ENCODE measurements at places on chromosomes 2 and 18.

DNA sequence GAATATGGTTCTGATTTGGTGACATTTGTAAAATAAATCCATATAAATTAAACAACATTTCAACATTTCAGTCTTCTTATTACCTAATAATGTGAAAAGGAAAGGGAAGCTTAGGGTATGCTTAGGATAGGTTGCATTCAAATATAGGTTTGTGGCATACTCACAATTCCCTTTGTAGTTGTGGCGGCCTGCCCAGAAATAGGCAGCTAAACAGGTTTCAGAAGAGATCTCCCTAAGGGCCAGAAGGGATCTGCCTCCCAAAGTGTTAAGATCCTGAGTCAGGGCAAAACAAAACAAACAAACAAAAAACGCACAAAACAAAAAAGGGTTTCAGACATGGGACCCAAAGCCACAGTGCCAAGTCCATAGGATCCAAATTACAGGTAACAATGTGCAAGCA, 41.4 kb upstream of the TCF7L1 start:
- DNase-seq, result no peak

GRCh38 chr18:58363767-58364540, 264.9 kb downstream of the ALPK2 start:
- no peak for DNase-seq

DNA sequence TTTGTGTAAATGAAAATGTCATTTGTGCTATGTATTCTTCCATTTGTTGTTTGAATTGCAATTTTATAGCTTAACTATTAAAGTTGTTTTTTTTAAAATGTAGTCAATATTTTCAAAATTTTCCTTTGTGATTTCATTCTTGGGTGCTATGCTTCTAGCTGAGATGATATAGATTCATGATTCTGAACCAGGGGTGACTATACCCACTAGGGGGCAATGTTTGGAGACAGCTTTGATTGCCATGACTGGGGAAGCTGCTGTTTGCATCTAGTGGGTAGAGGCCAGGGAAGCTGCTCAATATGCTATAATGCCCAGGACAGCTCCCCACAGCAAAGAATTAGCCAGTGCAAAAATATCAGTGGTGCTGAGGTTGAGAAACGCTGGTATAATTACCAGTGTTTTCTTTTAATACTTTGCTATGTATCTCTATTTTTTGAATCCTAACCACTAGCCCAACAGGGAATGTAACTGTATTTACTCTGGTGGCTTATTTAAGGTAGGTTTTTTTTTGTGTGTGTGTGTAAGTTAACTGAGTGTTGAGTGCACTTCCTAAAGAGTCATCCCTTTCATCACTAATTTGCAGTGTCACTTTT, 99.7 kb downstream of the MEP1B start:
- DNase-seq, result peak; percentile 49

GRCh38 chr2:190090148-190090547, 27.6 kb upstream of the MSTN start:
- no peak for DNase-seq

DNA sequence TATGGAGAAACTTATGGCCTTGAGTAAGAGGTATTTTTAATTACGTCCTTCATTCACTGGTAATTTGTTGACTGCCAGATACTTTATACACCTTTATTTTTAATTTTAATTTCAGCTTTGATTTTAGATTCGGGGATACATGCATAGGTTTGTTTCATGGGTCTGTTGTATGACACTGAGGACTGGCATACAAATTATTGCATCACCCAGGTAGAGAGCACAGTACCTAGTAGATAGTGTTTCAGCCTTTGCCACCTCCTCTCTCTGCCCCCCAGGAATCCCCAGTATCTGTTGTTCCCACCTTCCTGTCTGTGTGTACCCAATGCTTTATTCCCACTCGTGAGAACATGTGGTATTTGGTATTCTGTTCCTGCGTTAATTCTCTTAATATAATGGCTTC, 137.9 kb downstream of the RTN4 start:
- DNase-seq, result no peak

DNA sequence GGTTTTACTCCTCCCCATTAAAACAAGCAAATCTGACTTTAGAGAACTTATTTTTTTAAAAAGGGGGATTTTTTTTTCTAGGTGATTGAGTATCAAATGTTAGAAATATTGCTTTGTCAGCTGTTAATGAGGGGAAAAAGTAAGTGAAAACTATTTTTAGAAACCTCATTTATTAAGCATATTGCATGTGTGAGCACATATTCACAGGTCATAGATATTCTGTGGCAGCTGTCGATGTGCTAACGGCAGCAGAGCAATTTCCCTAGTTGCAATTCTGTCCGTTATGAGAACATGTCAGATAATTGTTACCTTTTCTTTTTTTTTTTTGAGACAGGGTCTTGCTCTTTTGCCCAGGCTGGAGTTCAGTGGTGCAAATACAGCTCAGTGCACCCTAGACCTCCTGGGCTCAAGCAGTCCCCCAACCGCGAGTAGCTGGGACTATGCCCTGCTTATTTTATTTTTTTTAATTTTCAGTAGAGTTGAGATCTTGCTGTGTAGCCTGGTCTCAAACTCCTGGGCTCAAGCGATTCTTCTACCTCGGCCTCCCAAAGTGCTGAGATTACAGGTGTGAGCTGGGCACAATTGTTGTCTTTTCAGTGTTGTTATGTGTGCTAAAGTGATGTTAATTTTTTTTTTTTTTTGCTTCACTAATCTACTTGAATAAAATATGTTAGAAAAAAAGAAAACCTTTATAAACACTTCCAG, 69.8 kb downstream of the MTA3 start:
- no peak for DNase-seq

- no peak for DNase-seq
Observed at GRCh38 chr2:97758131-97758705, 44.8 kb downstream of the ZAP70 start.

GRCh38 chr2:100244881-100245605, 77.3 kb downstream of the LONRF2 start:
- DNase-seq, result no peak

- peak; percentile 84 for DNase-seq
Observed at GRCh38 chr18:48749768-48750167, 201.0 kb downstream of the SMAD7 start.

GRCh38 chr2:193382583-193382982, 1187.8 kb upstream of the TMEFF2 start:
- no peak for DNase-seq

DNA sequence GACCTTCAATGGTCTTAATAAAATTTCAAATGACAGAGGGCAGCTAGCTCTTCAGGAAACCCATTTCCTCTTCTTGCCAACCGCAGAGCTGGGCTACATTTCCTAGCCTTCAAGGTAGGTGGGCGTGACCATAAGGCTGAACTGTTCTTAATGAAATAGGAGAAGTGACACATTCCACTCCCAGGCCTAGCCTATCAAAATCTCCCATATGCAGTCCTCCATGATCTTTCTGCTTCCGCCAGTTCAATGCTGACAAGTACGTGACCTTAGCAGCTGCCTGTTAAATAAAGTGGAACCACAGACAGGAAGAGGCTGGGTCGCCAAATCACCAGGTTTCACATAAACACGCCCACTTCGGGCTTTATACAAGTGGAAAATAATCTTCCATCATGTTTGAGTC, 13.2 kb downstream of the SERPINE2 start:
- DNase-seq, result no peak

- DNase-seq, result no peak
Observed at GRCh38 chr2:104375206-104375605, 478.7 kb upstream of the POU3F3 start.

GRCh38 chr2:199851501-199851810, 464 bp upstream of the FTCDNL1 start:
- DNase-seq, result no peak

DNA sequence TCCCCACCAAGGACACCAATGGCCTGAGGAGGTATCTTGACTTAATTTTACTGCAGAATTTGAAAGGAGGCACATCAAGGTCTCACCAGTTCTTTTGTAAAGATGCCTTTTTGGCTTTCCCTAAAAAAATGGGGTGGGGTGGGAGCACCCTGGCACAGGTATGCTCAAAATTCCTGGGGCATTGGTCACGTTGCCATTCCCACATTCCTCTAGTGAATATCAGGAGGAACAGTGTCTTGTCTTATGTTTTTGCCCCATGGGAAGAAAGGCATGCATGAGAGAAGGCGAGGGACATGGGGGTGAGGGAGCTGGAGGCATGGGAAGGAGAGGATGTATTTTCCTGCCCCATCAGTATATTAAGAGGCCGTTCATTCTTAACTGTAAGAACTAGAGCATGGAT, 275.3 kb downstream of the CMPK2 start:
- DNase-seq, result no peak

GRCh38 chr2:100141906-100142305, 484 bp downstream of the AFF3 start:
- DNase-seq, result no peak

GRCh38 chr2:67322353-67323001, 74.7 kb upstream of the ETAA1 start:
- no peak for DNase-seq

GRCh38 chr2:215369181-215369760, 57.4 kb downstream of the ATIC start:
- DNase-seq, result no peak

- no peak for DNase-seq
Observed at GRCh38 chr2:212477571-212477970, 61.0 kb downstream of the ERBB4 start.

DNA sequence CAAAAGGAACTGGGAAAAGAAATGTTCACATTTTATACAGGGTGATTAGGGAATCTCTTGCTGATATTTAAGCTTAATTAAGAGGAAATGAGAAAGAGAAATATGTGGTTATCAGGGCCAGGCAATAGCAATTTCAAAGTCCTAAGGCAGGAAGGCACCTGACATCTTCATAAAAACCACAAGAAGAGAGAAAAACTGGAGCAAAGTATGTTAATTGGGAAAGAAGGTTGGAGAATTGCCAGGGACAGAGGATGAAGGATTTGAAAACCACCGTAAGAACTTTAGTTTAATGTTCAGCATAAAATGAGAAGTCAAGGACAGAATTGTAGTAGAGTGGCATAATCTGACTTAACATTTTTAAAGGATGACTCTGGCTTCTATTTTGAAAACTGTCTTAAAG, 691.8 kb upstream of the NRXN1 start:
- DNase-seq, result no peak

DNA sequence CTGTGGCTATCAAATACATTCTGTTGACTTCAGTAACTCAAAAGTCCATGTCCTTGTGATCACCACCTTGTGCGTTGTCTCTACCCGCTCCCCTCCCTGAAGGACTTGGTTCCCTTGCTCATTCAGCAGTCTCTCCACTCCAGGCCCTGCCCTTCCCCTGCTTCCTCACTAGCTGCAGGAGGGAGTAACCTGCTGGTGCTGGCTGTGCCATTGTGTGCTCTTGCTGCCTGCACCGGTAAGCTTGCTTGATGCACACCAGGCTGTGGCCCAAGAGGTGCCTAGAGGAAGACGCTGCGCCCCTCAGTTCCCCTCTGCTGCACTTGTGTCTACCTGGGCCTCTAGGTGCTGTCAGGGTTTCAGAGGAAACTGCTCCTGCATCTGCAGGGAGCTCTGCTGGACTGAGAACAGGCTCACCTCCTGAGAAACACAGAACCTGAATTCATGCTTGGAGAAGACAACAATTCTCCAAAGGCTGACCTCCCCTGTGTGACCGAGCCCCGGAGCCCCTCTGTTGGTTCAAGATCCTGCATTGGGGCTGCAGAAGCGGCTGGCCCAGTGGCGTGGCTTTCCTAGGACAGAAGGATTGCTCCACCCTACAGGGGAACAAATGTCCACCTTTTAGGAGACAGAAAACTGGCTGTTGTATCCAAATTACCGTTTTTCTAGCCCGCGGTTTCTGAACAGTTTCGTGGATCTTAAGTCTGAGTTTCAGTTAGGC, 33.6 kb downstream of the PTPRM start:
- no peak for DNase-seq
